ENCODE measurements at places on chromosomes 16 and 17. TPM values are rescaled to one million over a fixed set of nuclear protein-coding genes. Genes with fewer than 3 reads are reported as not detected.
A peak's percentile ranks its signal among the peaks of the same experiment; 100 is the strongest.

The RPS15A gene
- total RNA-seq: 1,627 TPM

The CLEC18A gene
- total RNA-seq: 0.28 TPM

The KRTAP4-4 gene
- total RNA-seq: not detected

DNA sequence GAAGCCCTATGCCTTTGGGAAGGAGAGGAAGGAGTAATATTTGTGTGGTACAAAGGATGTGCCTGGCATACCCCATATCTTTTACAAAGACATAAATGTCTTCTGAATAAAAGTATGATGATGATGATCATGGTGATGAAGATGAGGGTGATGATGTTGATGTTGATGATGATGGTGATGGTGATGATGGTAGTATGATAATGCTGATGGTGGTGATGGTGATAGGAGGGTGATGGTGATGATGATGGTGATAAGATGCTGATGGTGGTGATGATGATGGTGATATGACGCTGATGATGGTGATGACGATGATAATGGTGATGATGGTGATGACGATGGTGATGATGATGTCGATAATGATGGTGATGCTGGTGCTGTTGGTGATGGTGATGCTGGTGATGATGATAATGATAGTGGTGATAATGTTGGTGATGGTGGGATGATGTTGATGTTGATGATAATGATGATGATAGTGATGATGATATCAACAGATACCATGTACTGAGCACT lies 684.2 kb downstream of the WWOX start:
- H3K27ac ChIP-seq: no peak overlapping the region
- H3K4me3 ChIP-seq: no peak overlapping the region
- H3K27me3 ChIP-seq: peaks cover 1% of the 10 kb centered on the region
- no peak for DNase-seq

- DNase-seq: peak; percentile 69
- H3K4me3 ChIP-seq: peak overlapping the region; percentile 91
- peak overlapping the region; percentile 64 for H3K27ac ChIP-seq
- peaks cover 28% of the 10 kb centered on the region for H3K4me1 ChIP-seq
- H3K36me3 ChIP-seq: peaks cover 35% of the 10 kb centered on the region
- H3K27me3 ChIP-seq: peaks cover 23% of the 10 kb centered on the region
These were observed 290 bp downstream of the TLCD1 start for GRCh38 chr17:28725660-28726225.

DNA sequence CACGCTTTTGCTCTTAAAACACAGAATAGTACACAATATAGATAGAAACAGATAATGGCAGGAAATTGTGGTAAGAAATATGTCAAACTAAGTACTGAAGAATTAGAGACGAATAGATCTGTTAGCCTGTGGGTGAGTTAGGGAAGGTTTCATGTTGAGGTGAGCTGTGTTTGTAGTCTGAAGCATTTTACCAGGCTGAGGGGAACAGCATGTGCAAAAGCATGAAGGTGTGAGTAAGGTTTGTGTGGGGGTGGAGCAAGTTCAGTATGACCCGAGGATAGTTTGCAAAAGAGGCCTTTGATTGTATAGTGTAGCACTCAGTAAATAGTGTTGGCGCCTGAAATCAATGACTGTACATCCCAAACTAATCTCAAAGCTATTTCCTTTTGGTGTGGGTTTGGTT lies 13.8 kb downstream of the IGSF6 start:
- no peak overlapping the region for H3K27ac ChIP-seq
- H3K36me3 ChIP-seq: peaks cover 19% of the 10 kb centered on the region
- H3K4me3 ChIP-seq: no peak overlapping the region
- H3K4me1 ChIP-seq: no peaks in the 10 kb centered on the region
- peaks cover 1% of the 10 kb centered on the region for H3K27me3 ChIP-seq

DNA sequence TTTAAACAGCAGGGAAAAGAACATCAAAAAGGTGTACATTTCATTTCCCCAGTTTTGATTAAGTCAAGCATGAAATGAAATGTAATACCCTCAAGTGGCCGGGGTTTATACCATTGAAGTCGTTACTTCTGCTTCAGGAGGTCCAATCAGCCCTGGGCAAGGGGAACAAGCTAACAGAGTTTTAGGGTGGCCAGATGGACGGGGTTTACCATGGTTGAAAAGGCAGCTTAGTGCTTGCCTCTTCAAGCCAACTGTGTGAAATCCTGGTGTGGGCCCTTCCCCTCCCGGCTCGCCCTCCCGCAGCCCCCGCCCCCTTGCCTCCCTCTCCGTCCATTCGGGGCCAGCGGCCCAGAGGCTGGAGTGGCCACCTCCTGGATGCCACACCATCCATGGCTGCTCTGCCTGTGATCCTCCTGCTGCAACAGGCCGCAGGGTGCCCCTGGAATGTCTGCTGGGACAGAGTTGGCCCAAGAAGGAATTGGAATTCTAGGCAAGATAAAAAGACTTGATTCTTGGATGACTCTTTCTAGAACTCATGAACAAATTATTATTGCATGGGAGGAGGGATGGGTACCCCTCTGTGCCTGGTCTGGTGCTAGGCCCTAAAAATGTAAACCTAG lies 296.2 kb upstream of the IRX3 start:
- no peaks in the 10 kb centered on the region for H3K27me3 ChIP-seq
- H3K4me1 ChIP-seq: peaks cover 6% of the 10 kb centered on the region
- H3K4me3 ChIP-seq: no peak overlapping the region
- no peaks in the 10 kb centered on the region for H3K36me3 ChIP-seq
- H3K27ac ChIP-seq: no peak overlapping the region

DNA sequence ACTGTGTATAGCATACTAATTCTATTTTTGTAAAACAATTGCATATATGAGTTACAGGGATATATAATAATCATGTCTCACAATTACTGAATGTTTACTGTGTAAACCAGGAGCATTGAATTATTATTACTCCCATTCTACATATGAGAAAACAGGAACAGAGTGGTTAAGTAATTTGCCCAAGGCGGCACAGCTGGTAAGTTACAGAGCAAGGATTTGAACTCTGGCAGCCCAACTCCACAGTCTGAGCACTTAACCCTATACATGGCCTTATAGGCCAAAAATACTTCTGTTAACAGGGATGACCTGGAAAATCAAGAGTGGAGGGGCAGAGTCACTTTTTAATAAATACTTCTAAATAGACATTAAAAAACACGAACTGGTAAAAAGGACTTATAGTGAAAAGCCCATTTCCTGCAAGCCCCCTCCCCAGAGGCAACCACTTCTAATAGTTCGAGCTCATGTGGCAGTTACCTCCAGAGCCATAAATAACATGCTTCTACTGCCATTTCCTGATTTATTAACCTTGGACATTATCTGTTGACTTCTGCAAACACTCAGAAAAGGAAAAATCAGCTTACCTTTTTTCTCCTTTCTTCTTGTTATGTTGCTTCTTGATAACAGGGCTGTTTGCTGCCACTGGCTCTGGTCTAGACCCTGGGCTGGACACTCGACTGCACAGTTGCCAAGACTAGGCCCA lies 22.1 kb upstream of the ADGRG1 start:
- no peaks in the 10 kb centered on the region for H3K36me3 ChIP-seq
- no peak overlapping the region for H3K4me3 ChIP-seq
- H3K4me1 ChIP-seq: no peaks in the 10 kb centered on the region
- no peak for DNase-seq
- no peak overlapping the region for H3K27ac ChIP-seq
- H3K27me3 ChIP-seq: peaks cover 3% of the 10 kb centered on the region

GRCh38 chr17:3641717-3642486 lies 5.3 kb downstream of the CTNS start:
- no peak for DNase-seq
- H3K4me3 ChIP-seq: no peak overlapping the region
- no peak overlapping the region for H3K27ac ChIP-seq
- peaks cover 10% of the 10 kb centered on the region for H3K36me3 ChIP-seq
- peaks cover 9% of the 10 kb centered on the region for H3K27me3 ChIP-seq

The UMOD gene
- not detected for total RNA-seq

DNA sequence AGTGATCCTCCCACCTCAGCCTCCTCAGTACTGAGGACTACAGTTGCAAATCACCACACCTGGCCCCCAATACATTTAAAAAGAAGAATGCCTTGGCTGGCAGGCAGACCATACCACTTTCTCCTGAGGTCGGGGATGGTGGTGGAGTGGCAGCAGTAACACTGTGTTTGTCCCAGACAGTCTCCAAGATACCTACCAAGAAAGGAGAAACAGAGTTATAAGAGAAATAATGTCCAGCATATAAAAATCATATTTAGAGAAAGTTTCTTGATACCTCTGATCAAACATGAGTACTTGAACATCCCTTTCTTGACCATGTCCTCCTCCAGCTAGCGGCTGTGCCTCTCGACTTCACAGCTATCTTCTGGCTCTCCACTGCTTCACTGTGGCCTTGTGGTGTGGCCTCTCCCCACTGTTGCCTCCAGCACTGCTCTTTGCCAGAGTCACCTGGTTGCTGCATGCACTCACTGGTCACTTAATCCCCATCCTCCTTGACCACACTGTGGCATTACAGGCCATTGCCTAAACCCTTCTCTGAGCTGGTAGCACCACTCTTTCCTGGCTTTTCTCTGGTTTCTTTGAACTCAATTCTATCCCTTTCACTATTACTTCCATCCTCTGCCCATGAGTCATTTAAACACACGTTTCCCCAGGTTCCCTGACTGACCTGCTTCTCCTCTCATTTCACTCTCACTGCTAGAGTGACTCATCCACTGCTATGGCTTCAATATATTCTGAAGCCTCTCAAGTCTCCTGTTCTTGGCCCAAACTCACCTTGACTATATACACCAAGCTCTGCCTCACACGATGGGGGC lies 45.2 kb downstream of the XPO6 start:
- H3K4me1 ChIP-seq: peaks cover 12% of the 10 kb centered on the region
- peak overlapping the region; percentile 7 for H3K4me3 ChIP-seq
- H3K27ac ChIP-seq: no peak overlapping the region
- H3K27me3 ChIP-seq: peaks cover 3% of the 10 kb centered on the region

DNA sequence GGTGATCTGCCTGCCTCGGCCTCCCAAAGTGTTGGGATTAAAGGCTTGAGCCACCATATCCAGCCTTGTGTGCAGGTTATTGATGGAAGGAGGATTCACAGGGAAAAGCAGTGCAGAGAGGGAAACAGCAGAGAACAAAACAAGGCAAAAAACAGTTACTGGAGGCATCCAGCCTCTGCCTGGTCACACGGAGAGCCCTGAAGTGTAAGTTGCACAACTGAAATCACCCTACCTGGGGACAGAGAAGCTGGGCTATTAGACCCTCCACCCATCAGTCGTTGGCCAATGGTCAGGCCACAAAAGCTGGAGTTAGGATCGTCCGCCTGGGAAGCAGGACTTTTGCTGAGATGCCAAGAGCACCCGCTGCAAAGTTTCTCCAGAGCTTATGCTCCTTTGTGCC lies 57.9 kb upstream of the BCO1 start:
- no peak for DNase-seq
- no peak overlapping the region for H3K27ac ChIP-seq
- peaks cover 8% of the 10 kb centered on the region for H3K27me3 ChIP-seq
- no peaks in the 10 kb centered on the region for H3K36me3 ChIP-seq

DNA sequence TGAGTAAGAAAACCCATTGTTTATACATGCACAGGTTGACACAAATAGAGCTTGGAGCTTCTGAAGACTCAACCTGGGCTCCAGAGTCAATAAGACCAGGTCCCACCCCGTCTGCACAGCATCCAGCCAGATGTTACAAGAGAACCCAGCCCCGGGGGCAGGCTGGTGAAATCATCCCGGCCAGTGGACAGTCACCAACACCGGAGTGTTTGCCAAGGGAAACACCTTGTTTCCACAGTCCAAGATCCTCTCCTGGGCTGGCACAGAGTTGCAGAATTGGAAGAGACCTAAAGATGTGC lies 90.3 kb downstream of the RAB11FIP4 start:
- H3K36me3 ChIP-seq: no peaks in the 10 kb centered on the region
- no peaks in the 10 kb centered on the region for H3K4me1 ChIP-seq
- no peak overlapping the region for H3K27ac ChIP-seq
- H3K4me3 ChIP-seq: no peak overlapping the region
- DNase-seq: no peak

- H3K27ac ChIP-seq: peak overlapping the region; percentile 2
- H3K36me3 ChIP-seq: peaks cover 15% of the 10 kb centered on the region
- DNase-seq: peak; percentile 63
- peaks cover 18% of the 10 kb centered on the region for H3K4me1 ChIP-seq
These were observed 10.2 kb downstream of the RNF213 start for GRCh38 chr17:80270836-80271235.

DNA sequence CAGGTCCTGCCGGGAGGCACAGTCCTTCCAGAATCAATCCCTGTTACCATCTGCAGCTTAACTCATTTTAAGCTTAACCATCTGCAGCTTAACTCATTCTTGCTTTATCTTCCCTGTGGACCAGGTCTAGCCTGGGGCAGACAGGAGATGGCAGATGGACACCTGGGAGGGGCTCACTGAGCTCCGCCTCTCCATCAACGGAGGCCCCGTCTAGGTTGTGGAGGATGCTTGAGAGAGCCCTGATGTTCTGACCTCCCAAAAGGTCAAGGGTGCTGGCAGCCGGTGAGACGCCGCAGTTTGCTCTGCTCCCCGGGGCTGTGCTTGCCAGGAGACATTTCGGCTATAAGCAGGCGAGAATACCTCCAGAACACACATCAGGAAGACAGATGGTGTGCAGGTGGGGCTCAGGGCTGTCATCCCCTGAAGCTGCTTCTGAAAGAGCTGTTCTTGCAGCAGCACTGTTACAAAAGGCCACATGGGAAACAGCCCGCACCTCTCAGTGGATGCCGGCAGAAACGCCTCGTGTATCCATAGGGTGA lies 41.3 kb downstream of the BAIAP2 start:
- H3K27me3 ChIP-seq: peaks cover 16% of the 10 kb centered on the region
- H3K27ac ChIP-seq: no peak overlapping the region
- no peak for DNase-seq
- H3K36me3 ChIP-seq: peaks cover 19% of the 10 kb centered on the region
- no peak overlapping the region for H3K4me3 ChIP-seq

The CDC6 gene
- 18.2 TPM for total RNA-seq

- DNase-seq: no peak
- peaks cover 24% of the 10 kb centered on the region for H3K36me3 ChIP-seq
- no peaks in the 10 kb centered on the region for H3K4me1 ChIP-seq
These were observed 23.8 kb downstream of the LCMT1 start for GRCh38 chr16:25135254-25135878.

- no peaks in the 10 kb centered on the region for H3K27me3 ChIP-seq
- H3K4me3 ChIP-seq: no peak overlapping the region
- no peak overlapping the region for H3K27ac ChIP-seq
- DNase-seq: no peak
- H3K36me3 ChIP-seq: no peaks in the 10 kb centered on the region
These were observed 11.9 kb downstream of the CALCOCO2 start for GRCh38 chr17:48842746-48843145.

GRCh38 chr17:56653877-56654276 lies 60.4 kb downstream of the NOG start:
- H3K4me1 ChIP-seq: peaks cover 9% of the 10 kb centered on the region
- DNase-seq: peak; percentile 51
- no peaks in the 10 kb centered on the region for H3K36me3 ChIP-seq
- H3K27ac ChIP-seq: no peak overlapping the region
- H3K4me3 ChIP-seq: no peak overlapping the region

The CTRL gene
- total RNA-seq: 0.56 TPM

The SPEM1 gene
- total RNA-seq: 0.38 TPM

The TBX2 gene
- 0.23 TPM for total RNA-seq

GRCh38 chr16:66275775-66276428 lies 90.6 kb upstream of the CDH5 start:
- DNase-seq: peak; percentile 77
- no peak overlapping the region for H3K4me3 ChIP-seq
- no peak overlapping the region for H3K27ac ChIP-seq
- peaks cover 18% of the 10 kb centered on the region for H3K4me1 ChIP-seq
- H3K27me3 ChIP-seq: peaks cover 10% of the 10 kb centered on the region
- no peaks in the 10 kb centered on the region for H3K36me3 ChIP-seq

- DNase-seq: no peak
- H3K4me3 ChIP-seq: peak overlapping the region; percentile 73
- peak overlapping the region; percentile 75 for H3K27ac ChIP-seq
These were observed 1.3 kb upstream of the MTSS2 start for GRCh38 chr16:70687102-70687511.

The LITAFD gene
- total RNA-seq: not detected
